Stimulated activated CD4-positive, alpha-beta T cell treated with anti-CD3 and anti-CD28 coated beads, Interleukin-1b, Interleukin-23, amount 100 ng/mL, for 48 hours (primary cell): ENCODE measurements at places on chromosomes 2 and 18.
A peak's percentile ranks its signal among the peaks of the same experiment; 100 is the strongest.

DNA sequence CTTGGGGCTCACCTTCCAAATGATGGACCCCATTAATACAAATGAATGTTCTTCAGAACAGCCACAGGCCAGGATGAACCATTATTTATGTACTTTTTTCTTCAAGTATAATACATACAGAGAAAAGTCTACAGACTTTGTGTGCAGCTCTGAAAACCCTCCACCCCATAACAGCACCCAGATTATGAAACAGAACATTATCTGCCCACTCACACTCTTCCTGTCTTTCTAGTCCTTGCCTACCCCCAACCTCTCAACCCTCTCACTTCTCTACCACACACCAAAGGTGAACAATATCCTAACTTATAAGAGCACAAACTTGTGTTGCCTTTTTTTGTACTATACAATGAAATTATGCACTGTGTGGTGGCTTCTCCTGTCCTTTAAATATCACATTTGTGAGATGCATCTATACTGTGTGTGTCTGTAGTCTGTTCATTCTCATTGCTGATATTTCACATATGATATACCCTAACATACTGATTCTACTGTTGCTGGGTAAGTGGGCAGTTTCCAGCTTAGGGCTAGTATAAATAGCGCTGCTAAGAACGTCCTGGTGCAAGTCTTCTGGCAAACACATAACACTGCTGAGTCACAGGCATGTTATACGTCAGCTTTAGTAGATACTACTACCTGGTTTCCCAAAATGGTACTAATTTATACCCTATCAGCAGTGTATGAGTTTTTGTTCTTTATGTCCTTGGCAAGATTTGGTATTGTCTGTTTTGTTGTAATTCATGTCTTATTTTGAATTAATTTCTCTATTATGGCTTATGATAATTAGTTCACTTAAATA is 1.0 kb upstream of the NPHP1 start:
- DNase-seq: no peak

GRCh38 chr2:85741211-85741832 is 12.5 kb upstream of the ATOH8 start:
- DNase-seq: no peak

DNA sequence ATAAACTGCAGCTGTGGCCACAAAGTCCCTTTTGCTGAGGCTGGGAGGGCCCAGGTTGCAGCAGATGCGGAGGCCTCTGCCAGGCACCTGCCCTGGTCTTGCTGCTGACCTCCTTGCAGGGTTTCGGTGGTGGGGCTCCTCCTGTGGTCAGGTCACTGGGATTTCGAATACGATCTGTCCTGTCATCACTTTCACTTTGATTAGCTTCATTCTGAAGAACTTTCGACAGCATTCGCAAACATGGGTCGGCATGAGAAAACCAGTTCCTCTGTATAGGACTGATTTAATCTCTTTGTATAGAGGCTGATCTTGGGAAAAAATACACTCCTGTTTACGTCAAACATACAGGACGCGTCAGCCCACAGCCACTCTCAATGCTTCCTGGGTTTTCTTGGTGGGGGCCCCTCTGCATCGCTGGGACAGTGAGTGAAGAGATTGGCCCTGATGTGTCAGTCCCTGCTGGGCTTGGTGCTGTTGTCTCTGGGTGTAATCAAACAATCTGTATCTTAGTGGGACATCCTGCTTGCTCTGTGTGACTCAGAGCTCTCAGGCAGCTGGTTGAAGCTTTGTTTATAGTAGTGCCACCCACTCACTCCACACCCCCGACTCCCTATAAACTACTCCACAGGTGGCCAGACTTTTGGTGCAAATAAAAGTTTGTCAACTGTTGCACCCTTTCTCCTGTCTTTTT is 209.4 kb upstream of the CXCR4 start:
- peak; percentile 89 for DNase-seq

DNA sequence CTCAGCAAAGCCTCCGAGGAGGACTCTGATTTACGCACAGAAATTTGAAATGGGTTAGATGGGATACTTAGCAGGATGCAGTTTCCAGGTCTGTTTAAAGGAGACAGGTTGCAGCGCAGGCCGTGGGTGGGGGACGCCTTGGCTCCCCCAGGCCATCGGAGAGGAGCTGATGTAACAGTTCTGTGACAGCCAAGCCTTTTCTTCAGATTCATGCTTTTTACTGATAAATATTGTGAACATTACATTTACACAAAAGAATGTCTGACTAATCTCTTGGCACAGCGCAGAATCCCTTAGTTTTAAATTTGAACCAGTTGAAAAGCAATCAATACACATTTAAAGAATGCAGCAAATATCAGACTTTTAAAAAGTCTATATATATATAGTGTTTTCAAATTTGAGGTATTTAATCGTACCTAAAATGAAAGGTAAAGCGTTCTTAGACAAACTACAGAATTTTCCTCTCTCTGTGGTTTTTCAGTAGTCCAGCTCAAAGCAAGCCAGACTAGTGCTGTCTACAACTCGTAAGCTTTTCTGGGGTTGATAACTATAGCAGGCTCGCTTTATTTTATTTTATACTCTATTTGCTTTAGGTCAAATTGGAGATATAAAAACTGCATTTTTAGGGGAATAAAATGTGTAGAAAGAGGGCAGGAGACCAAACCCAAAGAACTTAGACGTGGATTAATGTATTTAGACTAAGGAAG is 221.9 kb downstream of the PIEZO2 start:
- no peak for DNase-seq

- no peak for DNase-seq
Observed at GRCh38 chr2:130345091-130345490, 2.4 kb downstream of the IMP4 start.

GRCh38 chr2:205706769-205707381 is 24.6 kb downstream of the NRP2 start:
- DNase-seq: peak; percentile 62

DNA sequence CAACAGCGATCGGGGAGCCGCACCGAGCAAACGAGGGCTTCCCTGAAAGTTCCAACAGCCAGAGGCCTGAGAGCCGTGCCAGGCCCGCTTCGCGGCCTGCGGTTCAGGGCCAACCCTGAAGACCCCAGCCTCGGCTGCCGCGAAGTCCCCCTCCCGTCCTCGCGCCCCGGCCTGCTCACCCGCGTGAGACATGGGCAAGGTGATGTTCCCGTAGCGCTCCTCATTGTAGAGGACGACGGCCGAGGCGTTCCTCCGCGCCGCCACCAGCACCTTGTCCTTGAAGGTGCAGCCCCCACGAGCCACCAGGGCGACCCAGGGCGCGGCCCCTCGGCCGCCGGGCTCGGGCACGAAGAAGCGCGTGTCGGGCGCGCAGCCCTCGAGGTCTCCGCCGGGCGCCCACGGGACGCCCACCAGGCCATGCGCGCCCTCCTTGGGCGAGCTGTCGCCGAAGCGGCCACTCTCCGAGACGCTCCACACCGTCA is 510 bp downstream of the RNF149 start:
- DNase-seq: peak; percentile 26

DNA sequence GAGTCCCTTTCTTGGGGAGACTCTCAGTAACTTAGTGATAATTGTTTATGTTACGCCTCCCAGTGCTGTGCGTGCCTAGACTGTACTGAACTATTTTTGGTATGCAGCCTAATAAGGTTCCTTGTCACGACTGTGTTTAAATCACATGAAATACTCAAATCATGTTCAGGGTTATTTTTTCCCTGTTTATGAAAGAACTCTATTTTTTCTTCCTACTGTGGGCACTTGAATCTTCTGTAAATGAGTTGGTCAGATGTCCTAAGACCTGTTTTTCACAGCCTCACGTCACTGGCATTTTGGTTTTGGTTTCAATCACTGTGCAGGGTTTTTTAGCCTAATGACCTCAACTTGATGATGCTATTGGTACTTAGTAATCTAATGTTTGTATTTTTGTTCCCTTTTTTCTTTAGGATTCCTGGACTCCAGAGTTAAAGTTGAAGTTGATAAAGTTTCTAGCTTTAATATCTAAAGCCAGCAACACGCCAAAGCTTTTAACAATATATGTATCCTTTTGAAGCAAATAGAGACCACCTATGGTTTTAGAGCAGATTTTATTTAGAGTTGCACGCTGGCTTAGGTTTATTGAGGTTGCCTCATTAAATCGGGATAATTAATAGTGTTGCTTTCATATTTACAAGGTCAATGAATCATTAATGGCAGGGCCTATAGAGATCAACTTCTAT is 24.0 kb downstream of the ARMC9 start:
- DNase-seq: no peak

- no peak for DNase-seq
Observed at GRCh38 chr2:38734299-38735058, 16.7 kb downstream of the SRSF7 start.

- no peak for DNase-seq
Observed at GRCh38 chr18:77250926-77251729, 1.5 kb downstream of the GALR1 start.

DNA sequence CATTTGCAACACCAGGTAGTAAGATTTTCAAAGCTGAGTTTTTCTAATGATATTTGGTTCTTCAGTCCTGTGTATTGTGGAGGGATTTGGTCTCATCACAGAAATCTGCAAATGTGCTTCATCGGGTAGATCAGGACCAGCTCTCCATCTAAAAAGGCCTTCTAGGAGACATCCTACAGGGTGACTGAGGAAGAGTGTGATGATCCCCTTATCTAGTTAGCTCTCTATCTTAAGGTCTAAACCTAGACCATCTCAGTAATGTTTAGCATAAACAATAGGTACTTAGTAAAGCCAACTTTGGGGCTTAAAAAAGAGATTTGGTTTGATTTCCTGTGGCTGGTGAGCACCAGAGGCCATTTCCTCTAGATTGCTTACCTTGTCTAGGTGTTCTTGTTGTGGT is 145.2 kb downstream of the PRPF40A start:
- no peak for DNase-seq

- no peak for DNase-seq
Observed at GRCh38 chr2:72431737-72432136, 284.1 kb upstream of the CYP26B1 start.

DNA sequence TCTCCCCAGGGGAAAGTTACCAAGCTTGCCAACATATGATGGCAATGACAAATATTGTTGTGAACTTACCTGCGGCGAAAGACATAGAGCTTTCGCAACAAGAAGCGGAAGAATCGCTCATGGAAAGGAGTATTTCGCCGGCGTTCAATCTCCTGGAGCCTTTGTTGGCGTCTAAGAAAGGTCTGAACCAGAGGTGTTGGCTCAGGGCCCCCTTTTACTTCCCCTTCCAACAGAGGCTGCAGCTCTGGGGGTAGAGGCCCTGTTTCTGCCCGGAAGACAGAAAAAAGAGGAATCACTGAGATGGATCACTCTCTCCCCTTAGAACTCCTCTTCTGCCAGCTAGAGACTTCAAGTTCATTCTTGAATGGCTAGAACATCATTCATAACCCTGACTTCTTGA is 10.8 kb downstream of the GGCX start:
- no peak for DNase-seq

DNA sequence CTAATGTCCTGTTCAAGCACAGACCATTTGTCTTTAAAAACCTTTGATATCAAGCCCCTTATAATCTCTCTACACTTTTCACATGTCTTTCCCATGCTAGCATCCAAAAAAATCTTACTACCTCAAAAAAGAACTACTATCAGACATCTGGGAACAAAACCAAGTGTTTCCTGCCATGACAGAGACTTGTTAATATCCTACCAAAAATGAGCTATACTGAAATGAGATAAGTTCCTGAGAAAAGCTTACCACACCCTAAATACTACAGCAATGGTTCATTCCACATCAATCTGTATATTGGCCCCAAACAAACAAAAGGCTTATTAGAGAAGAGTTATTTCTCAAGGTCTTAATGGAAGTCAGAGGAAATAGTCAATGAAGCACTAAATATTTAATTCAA is 230.1 kb downstream of the DYM start:
- no peak for DNase-seq

DNA sequence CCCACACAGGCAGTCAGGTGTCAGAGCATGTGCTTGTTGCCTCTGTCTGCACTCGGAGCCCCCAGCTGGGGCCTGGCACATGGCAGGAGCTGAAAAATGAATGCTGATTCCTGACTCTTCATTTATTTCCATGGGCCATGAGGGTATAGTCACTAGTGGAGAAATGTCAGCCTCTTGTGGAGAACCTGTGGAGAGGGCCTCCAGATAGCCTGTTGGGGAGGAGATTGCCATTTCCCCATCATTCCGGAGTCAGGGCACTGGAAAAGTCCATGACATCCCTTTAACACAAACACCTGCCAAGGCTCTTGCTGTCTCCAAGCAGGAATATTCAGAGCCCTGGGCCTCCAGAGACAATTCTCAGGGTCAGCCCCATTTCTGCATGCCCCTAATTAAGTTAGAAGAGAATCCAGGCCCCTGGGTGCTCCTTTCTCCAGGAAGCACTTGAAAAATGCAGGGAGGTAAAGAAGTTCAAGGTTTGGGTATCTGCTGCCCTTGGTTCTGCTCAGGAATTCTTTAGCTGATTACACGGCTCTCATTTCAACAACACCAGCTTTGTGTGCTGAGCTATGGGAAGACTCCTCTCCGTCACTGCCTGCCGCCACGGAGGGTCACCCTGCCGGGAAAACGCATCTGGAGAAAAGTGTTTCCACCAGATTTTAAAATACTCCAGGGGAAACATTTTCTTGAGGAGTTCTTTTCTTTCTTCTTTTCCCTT is 311.3 kb downstream of the MYCN start:
- no peak for DNase-seq

GRCh38 chr2:162282765-162283425 is 35.6 kb downstream of the IFIH1 start:
- DNase-seq: no peak

DNA sequence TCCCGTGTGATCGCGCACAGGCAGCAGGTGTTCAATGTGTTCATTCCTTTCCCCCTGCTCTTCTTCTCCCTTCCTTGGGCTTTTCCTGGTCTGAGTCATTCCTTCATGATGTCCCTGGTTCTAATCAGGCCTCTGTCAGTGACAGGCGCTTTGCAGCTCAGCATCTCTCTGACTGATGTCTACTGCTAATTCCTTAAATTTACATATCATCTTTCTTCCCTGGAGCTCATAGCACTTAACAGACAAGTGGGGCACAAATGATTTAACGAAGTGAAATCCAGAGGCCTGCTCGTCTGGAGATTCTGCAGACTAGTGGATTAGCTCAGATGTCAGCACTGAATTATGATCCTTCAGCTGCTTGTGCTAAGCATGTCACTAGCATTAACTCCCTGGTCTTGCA is 77.9 kb downstream of the NRP2 start:
- no peak for DNase-seq

GRCh38 chr18:74217476-74218143 is 69.3 kb downstream of the TIMM21 start:
- no peak for DNase-seq

DNA sequence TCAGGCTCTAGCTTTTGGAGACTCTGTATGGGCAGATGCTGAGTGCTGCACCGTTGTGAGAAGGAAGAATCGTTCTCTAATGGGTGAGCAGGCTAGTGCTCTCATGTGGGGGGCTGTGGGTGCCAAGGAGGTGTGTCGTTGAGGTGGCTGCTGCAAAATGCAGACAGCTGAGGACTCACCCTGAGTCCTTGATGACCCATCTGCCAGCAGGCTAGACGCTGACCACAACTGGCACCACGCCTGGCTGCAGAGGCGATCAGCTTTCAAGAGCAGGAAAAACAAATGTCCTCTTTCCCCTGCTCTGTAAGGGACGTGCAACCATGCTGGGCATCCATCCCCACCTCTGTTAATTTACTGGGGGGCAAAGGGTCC is 48.2 kb downstream of the HAUS1 start:
- no peak for DNase-seq
